ENCODE measurements at places on chromosomes 3 and 15.

- no peak for DNase-seq
Measured at GRCh38 chr3:20236603-20237002, 50.6 kb upstream of the SGO1 start.

DNA sequence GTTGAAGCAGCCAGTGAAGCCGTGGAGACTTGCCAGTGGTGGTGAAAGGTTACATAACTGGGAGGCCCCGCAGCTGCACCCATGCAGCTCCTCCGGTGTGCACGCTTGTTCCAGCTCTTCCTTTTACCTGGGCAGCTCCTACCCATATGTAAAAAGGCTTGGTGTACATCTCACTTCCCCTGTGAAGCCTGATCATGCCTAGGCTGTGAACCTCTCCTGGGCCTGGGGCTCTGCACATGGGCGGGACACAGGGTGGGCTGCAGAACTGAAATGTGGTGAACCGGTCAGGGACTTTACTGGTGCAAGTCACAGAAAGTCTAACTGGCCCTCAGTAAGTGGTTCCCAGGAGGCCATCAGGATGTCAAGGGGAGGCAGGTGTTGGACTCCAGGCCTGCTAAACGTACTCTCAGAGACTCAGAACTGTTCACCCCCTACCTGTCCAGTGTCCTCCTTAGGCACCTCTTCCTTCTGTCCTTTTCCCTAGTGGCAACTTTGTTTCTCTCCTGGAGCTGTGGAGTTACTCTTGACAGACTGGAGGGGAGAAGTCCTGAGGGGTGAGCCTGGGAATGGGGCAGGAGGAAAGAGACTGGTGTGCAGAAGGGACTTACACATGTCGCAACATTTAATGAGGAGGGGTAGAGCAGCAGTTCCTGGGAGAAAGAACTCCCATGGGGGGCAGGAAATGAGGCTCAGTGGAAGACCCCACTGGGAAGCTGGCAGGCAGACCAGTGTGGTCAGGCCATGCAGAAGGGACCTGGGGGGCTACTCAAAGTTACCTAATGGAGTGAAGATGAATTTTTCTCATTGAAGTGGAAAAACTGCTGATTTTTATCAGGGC is 148.1 kb downstream of the EEFSEC start:
- DNase-seq: no peak

DNA sequence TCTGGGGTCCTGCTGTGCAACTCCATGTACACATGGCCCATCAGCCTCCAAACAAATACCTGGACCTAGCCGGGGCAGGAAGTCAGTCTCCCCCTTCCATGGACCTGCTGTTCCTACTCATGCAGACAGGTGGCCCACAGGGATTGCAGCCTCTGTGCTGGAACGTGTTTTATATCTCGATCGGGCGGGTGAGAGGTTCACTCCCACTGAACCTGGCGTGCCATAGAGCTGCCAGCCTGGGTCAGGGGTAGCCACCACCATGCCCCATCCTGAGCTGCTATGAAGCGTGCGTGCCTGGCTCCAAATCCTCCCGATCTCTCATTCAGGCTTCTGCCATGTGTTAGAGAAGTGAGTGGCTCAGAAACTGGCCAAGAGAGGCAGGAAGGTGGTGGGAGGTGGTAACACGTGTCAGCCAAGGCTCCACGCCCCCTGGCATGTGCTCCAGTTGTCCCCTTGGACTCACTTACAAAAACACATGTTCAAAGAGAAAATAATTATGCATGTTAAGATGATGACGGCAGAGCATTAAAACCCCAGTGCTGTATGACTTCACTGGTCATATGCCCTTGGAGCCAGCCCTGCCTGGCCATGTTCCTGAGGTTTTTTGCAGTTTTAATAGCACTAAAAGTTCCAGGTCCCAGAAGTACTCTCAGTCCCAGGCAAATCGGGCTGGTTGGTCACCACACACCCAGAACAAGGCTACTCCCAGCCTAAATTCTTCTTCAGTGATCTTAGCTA is 30.6 kb downstream of the CTSH start:
- DNase-seq: no peak

GRCh38 chr3:139301654-139302053 is 42.2 kb upstream of the MRPS22 start:
- DNase-seq: no peak
